GM13976 (cell line): ENCODE measurements at places on chromosomes 16 and 17.

DNA sequence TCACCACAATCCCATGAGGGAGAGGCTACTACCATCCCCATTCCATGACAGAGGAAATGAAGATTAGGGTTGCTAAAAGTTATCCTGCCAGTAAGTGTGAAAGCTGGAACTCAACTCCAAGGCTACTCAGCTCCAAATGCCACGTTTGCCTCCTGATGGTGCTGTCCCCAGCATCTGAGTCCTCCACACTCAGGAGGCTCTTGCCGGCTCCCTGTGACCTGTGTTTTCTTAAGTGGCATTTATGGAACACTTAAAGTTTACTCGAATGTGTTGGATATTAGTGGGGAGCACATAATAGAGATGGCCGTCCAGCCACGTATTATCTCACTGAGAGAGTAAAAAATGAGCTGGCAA, 267.9 kb downstream of the CBLN1 start:
- no peak for DNase-seq

DNA sequence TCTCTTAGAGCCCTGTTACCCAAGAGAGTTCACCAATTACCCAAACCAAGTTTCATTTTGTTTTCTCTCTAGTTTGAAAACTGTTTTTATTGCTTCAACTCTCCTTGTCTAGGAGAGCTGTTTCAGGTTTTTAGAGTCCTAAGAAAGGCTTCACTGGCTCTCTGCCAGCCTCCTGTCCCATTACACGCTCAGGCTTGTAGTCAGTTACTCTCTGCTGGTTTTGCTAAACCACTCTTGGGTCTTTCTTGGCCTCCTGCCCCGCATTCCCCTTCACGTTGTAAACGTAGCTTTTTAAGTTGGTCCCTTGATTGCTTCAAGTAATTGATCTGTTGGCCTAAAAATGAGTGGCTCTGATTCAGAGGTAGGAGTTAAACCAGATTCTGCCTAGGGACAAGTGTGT, 529.1 kb downstream of the MAF start:
- no peak for DNase-seq

GRCh38 chr16:23155445-23156049, 6.3 kb upstream of the USP31 start:
- DNase-seq = no peak

DNA sequence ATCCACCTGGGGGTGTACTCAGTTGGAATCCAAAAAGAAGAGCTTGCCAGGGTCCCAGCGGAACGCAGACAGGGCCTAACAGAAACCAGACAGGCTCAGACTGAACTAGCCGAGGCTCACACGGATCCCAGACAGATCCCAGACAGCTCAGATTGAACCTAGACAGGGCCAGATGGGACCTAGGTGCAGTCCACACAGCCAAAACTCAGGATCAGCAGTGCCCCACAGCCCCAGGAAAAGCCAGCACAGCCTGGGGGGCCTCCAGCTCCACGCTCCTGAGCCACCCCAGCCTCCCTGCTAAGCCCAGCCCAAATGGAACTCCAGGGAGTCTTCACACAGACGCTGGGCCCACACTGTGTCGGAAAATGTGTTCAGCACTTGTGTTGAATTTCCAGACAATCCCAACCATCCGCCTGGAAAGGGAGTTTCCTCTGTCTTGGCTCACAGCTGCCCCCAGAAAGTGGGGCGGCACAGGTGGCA, 7.5 kb downstream of the STX1B start:
- no peak for DNase-seq

DNA sequence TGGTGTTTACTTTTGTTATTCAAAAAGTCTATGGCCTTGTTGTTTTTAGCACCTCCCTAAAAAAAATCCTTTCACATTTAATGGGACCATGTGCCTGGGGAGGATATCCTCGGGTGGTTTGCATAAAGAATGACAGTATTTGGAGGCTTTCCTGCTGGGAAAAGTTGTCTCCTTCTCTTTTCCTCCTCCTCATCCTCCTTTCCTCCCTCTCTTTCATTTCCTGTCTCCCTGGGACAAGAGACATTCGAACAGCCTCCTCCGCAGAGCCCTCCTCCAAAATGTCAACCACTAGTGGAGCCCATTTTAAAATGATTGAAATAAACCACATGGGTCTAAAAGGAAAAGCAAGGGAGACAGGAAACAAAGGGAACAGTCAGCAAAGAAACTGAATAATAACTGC, 67.4 kb downstream of the MYH13 start:
- no peak for DNase-seq

- peak; percentile 77 for DNase-seq
These were observed 2.4 kb downstream of the SKAP1 start for GRCh38 chr17:48427598-48427997.

- no peak for DNase-seq
These were observed 23.3 kb upstream of the TAC4 start for GRCh38 chr17:49871211-49871610.

GRCh38 chr16:4511441-4512082, 27.0 kb downstream of the CDIP1 start:
- DNase-seq = no peak

DNA sequence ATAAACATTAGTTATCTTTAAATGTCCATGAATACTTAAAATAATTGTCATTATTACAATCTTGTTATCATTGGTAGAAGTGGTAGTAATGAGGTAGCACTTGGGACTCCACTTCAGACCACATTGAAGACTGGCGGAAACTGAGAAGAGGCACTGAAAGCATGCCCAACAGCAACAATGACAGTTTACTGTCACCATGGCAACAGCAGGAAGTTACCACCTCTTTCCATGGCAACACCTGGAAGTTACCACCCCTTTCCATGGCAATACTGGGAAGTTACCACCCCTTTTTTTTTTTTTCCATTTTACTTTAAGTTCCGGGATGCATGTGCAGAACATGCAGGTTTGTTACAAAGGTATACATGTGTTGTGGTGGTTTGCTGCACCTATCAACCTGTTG, 494.9 kb upstream of the RBFOX1 start:
- DNase-seq = no peak

GRCh38 chr17:80827646-80828643, 163.7 kb upstream of the CHMP6 start:
- no peak for DNase-seq

DNA sequence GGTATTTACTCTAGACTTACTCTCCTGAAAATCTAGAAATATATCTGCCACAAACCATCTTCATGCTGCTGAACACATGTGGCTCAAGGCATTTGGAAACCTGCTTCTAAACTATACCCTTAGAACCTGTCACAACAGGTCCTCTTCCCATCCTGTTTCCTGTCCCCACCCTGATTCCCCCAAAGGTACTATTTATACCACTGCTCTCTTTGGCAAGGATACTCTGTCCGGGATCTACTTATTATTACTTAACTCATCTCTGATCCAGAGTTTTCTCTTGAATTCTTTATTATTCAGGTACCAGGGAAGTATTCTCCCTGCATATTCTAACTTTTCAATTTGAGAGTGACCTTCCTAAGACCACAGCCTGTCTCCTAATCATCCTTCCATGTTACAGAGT, 33.4 kb downstream of the TRAF4 start:
- no peak for DNase-seq

DNA sequence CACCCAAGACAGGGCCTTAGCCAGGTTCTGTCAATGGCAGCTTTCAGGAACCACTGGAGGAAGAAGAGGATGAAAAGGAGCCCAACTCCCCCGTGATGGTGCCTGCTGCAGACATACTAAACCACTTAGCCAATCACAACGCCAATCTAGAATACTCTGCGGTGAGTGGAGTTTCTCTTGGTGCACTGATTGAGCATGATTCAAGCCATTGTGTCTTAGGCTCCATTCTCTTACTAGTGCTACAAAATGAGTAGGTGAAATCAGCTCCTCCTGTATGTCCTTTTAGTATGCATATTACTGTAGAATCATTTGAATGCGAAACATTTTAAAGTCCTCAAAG, 1.4 kb downstream of the SETD6 start:
- DNase-seq = no peak

- no peak for DNase-seq
These were observed 181.9 kb downstream of the MSI2 start for GRCh38 chr17:57438066-57438731.

DNA sequence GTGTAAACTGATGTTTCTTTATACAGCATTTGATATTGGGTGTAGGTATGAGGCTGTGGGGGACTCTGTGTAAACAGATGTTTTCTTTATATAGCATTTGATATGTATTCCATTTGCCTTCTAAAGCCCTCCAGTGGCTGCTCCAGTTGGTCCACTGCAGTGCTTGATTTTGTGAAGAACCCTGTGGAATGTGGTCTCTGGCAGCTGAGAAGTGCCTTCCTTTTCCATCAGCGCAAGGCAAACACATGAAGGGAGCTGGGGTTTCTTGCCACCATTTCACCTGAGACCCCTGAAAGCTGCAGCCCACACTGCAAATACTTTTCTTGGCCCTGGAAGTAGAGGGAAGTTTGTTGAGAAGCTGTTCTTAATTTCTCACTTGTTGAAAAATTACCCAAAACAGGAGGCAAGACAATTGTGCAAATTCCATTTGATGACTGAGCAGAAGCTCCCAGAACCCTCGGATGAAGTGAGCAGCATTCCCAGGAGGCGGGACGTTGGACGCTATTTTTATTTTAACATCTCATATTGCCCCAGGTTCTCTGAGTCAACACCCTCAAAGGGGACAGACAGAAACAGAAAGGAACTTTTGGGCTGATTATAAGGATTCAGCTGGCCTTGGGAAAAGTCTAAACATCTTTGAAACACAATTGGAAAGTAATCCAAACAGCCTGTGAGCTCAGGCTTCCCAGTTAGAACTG, 158.5 kb upstream of the RPH3AL start:
- DNase-seq = no peak

DNA sequence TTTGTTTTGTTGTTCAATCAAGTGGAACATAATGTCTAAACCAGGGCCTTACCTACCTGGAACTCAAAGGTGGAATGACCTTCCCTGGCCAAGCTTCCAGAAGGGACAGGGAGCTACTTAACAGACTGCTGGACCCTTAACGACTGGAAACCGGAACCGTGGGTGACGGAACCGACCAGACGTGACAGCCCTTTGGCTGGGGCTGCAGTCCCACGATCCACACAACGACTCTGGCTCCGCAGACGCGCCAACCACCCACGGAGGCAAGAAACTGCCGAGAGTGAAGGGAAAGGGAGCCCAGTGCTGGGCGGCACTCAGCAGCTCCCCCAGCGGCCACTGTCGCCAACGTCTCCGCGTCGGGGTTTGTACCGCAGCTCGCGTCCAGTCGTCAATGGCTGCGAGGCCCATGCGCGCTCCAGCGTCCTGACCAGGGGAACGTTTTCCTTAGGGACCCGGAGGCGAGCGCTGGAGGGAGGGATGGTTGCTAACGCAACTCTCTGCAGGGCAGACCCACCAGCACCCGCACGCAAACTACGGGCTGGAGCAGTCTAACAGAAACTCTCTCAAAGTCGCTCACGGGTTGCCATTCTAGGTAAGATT, 5.5 kb upstream of the KIF22 start:
- DNase-seq = peak; percentile 85

DNA sequence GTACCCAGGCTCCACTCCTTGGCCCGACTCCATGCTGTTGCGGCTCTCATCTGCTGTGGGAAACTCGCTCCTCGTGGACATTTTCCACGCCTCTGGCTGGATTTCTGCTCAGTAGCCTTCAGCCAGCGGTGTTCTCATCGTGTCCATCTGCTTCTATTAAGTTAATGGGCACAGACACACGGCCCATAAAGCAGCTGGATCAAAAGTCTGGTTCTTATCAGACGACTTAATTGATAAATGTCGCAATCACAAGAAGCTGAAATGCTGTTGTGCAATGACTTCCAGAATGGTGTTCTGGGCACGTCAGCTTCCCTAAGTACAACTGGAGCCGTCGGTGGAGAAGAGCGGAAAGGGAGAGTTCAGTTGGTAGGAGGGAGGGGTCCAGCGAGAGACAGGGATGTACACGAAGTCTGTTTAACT, 211.7 kb upstream of the CHMP6 start:
- DNase-seq = no peak

- DNase-seq = peak; percentile 85
These were observed 10.5 kb downstream of the DBNDD1 start for GRCh38 chr16:90008708-90009145.

DNA sequence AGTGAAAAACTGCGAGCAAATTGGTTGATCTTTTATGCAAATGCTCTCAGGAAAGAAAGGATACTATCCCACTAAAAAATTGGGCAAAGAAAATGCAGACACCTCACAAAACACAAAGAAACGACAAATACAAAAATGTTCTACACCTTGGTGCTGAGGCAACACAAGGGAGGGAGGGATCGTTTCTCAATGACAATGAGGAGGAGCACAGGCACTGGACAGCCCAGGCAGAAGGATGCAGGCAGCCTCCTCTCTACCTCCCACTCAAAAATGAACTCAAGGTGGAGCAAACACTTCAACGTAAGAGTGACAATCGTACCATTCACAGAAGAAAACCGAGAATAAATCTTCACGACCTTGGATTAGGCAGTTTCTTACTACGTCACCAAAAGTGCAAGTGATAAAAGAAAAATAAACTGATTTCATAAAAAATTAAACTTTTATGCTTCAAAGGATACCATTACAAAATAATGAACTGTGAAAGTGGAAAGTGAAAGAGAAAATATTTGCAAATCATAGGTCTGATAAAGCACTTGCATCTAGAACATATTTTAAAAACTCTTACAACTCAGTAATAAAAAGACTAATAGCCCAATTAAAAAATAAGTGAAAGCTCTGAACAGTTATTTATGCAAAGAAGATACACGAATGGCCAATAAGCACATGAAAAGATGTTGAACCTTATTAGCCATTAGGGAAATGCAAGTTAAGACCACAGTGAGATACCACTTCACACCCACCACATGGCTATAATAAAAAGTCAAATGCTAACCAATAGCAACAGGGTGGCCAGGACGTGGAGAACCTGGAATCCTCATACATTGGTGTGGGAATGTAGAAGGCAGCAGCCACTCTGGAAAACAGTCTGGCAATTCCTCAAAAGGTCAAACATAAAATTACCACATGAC, 80.8 kb upstream of the TRAP1 start:
- no peak for DNase-seq

- no peak for DNase-seq
These were observed 13.0 kb downstream of the ACSF3 start for GRCh38 chr16:89106533-89107202.

DNA sequence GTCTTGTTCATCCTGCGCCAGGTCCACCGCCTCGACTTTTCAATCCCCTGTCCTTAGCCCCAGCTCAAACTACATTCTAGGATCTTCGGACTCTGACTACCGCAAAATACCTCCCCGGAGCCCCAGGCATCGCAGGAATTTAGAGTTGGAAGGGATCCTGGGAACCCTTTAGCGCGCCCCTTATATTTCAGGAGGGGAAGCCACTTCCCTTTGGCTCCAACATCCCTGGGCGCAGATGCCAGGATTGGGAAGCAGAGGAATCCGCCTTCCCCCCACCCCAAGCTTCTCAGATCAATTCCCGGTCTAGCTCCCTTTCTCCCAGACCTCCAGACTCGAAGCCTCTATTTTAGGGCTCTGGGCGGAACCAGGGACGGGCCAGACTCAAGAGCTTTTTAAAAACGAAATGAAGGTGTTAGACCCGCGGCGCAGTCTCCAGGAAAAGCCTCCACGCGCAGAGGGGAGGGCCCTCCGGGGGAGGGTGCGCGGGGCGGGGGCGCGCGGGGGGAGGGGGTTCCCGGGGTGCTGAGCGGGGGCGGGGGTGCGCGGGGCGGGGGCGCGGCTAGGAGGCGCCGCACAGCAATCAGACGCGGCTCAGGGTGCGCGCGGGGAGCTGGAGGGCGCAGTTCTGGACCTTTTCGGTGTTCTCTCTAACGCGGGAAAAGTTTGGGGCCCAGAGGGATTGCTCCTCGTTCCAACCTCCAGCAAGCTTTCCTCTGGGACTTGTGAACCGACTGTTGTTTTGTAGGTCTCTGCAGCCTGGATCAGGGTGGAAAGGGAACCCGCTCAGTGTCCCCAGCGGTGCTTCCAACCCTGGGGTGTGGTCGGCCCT, 1.6 kb downstream of the AHSP start:
- DNase-seq = no peak
